Stimulated activated CD4-positive, alpha-beta T cell treated with anti-CD3 and anti-CD28 coated beads, Interleukin-15, amount 100 ng/mL, for 48 hours (primary cell): ENCODE measurements at places on chromosomes 6 and 20.

DNA sequence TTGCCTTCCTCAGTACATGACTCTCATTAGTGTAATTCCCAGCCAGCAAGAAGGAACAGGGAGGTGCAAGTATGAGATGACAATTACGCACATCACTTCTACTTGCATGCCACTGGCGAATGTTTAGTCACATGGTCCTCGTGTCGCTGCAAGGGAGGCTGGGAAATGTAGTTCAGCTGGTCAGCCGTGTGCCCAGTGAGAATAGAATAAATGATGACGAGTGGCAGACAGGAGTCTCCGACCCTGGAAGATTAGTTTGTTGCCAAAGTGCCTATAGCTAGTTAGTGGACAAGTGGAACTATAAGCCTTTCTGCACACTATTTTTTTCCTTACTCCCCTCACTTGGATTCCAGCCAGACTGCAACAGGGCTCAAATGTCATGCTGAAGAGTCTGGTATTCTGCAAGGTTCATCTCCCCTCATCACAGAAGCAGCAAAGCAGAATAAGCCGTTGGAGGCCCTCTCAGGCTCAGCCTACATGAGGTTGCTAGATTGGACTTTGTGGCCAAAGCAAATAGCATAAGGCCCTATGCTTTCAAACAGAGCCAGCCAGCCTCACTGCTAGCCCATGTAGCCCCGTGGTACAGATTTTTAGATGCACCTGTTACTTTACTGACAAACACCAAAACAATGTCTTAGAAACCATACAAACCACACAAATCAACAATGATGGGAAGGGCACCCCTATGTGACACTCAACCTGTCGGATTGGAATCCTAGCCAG, 9.7 kb downstream of the LINC00237 start:
- no peak for DNase-seq

DNA sequence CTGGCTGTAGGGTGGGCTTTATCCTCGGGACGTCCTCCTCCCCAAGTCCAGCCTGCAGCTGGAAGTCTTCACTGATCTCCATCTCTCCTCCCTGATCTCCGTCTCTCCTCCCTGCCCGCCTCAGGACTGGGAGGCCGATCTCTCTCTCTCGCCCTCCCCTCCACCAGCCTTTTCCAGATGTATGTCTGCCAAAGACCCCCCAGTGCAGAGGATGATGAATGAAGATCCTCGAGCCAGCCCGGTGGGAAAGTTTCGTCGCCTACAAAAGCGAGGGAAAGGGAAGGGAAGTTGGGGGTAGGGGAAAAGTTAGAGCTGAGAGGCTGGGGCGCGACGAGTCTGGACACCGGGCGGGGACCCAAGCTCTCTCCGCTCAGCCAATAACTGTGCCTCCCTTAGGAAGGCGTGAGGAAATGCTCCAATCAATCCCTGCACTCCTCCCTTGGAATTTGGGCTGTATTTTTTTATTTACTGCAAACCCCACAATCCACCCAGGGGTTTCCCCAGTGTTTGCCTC, 595 bp upstream of the SRF start:
- DNase-seq: no peak

GRCh38 chr6:16438718-16439591, 200.6 kb downstream of the GMPR start:
- DNase-seq: no peak

GRCh38 chr6:89862698-89863097, 31.6 kb upstream of the GJA10 start:
- no peak for DNase-seq

- DNase-seq: no peak
Measured at GRCh38 chr6:111922454-111923297, 49.4 kb upstream of the FYN start.

DNA sequence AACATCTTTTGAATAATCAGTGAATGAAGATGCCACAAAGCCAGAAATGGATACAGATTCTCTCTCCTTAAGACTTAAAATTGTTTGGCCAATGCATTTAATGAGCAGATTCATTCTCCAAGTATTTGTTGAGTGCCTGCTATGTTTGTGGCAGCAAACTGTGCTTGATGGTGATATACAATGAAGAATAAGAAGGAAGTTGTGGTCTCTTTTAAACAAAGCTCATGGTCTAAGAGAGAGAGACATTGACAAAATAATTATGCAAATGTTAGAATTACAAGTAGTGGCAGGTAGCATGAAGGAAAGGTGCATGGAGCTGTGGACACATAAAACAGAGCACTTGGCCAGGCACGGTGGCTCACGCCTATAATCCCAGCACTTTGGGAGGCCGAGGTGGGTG, 28.3 kb downstream of the NFATC2 start:
- DNase-seq: no peak

DNA sequence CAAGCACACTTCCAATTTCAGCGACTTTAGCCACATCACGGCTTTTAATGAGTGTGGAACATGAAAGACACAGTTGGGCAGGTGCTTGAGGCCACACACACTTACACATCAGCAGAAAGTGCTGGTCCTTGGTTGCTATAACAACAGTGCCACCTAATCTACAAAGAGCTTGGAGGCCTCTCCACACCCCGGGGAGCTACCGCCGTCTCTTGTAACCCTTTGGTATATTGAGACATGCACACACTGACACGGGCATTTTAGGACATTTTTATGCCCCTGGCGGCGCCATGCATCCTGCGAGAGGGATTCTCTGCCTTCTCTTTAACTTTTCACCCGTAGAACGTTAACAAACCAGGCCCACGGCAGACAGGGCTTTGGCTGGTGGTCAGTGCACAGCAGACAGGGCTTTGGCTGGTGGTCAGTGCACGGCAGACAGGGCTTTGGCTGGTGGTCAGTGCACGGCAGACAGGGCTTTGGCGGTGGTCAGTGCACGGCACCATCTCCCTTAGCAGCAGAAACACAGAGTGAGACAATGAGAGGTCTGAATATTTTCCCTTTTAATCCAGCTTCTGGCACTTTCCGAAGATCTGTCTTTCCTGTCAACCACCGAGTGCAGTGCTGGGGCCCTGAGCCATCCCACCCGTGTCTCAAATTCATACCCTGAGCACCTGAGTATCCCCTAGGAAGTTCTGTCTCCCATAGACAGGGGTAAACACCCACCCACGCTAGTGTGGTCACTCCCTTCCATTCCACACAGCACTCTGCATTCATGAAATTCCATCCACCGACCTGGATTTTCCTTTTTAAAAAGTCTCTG, 116.6 kb upstream of the RPS6KA2 start:
- DNase-seq: no peak

DNA sequence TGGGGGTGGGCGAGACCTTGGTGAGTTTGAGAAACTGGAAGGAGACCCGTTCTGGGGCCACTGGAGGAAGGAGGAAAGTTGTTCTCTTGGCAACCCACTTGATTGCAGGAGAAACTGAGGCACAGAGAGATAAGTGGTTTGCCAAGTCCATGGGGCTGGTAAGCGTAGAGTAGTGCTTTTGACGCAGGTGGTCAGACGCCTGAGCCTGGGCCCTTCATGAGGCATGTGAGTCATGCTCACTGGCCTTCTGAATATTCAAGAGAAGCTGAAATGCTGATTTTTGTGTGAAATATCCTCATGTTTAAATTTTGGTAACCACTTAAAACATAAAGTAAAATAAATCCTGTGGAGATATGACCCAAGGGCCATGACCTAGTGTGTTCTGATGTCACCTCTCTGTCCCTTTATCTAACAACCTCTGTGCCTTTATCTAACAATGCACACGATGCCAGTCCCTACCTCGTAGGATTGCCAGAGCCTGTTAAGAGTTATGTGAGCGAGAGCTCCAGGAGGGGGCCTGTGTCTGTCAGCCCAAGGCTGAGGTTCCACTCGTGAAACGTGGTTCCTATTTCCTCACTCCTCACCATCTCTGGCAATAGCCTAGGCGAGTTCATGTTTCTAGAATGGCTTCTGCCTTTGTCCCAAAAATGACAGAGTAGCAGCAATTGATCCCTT, 32.8 kb upstream of the PMEPA1 start:
- DNase-seq: no peak

- DNase-seq: no peak
Measured at GRCh38 chr6:80547827-80548226, 441.4 kb downstream of the BCKDHB start.

GRCh38 chr6:29666826-29667130, 9.9 kb downstream of the MOG start:
- no peak for DNase-seq

DNA sequence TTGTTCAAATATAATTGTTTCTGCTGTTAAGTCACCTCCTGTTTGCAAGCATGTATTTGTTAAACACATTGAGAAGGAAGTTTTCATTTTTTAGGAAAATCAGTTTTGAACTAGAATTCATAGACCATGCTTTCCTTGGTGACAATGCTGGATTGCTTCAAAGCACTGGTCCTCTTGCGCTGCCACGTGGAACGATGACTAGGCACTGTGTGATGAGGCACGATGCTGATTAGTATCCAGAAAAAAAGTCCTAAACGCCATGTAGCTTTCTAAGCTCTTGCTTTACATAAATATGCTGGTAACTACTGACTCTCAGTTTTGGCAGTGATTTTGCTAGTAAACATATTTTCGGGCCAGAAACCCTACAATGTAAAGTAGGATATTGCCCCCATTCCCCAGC, 11.1 kb upstream of the EXOC2 start:
- no peak for DNase-seq

- no peak for DNase-seq
Measured at GRCh38 chr20:51560550-51561307, 18.2 kb upstream of the NFATC2 start.

GRCh38 chr20:8132484-8133309, 631 bp downstream of the PLCB1 start:
- DNase-seq: no peak

DNA sequence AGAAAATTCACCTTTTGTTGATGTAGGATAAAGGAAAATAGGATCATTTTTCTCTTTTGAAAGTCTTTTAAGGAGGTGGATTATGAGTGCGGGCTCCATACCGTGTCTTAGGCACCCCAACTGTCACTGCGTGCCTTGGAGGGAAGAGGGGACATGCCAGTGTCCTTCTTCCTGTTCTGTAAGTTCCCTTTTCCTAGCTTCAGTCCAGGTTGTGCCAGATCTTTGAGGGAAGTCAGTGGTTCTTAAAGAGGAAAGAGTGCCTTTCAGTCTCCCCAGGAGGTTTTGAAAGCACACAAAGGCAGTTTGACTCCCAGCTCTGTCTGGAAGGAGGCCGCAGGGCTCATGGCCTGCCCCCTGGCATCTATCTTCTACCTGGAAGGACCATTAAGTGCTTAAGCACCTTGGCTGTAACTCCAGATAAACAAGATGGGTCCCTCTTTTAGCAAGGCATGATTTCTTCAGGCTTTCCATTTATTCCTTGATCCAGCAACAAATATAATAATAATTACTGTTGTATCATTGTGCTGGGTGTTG, 13.0 kb downstream of the EFCAB8 start:
- DNase-seq: no peak

GRCh38 chr20:51445591-51445990, 96.9 kb downstream of the NFATC2 start:
- no peak for DNase-seq

DNA sequence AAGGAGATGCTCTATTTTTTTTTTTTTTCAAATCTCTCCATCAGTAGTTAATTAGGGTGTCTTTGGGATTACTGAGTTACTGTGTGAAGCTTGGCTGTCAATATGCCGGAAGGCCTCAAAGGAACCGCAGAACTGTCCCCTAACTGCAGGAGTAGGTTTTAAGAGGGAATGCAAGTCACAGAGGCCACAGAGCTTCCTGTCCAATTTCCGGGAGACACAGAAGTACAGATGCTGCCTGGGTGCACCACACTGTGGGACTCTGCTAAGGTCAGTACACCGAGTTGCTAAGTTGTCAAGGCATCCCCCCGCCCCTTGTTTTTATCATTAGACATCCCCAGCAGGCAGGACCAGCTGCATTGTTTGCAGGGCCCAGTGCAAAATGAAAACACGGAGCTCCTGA, 120.2 kb upstream of the RAB32 start:
- DNase-seq: no peak

DNA sequence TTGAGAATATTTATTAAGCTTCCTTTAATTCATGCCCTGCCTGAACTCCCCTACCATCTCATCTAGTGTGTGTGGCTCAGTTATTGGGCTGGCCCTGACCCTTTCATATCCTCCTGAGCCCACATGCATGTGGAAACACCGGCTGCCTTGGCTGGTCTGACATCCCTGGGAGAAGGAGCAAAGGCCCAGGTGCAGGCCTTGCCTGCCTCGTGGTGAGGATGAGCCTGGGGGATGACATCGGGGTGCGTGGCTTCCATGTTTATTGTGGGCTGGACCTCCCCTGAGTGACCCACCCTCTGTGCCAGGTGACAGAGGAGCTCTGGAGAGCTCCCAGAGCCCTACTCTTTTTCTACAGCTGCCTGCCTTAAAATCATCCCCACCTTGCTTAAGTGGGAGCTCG, 69.1 kb downstream of the FOXA2 start:
- no peak for DNase-seq

GRCh38 chr20:60069656-60070055, 111.4 kb downstream of the CDH26 start:
- no peak for DNase-seq

GRCh38 chr20:58647162-58647795, 3.8 kb upstream of the STX16 start:
- no peak for DNase-seq

- DNase-seq: no peak
Measured at GRCh38 chr6:95802978-95803377, 212.8 kb upstream of the FUT9 start.

DNA sequence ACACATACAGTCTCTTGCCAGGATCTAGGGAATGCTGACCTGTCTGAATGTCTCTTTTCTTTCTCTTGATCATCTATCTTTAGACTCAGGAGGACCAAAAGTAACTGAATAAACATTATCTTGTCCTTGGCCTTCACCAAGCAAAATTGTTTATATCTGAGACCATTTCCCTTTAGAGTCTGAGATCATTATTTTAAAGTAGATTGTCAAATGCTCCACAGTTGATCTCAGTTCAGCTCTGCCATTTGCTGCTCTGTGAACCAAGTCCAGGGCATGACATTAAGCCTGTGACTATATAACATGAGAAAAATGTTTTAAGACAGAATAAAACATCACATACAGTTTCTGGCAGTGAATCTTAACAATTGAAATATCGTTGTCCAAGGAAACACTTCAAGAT, 148.3 kb upstream of the NRSN1 start:
- DNase-seq: no peak
